ENCODE measurements at places on chromosomes 3 and 15.

DNA sequence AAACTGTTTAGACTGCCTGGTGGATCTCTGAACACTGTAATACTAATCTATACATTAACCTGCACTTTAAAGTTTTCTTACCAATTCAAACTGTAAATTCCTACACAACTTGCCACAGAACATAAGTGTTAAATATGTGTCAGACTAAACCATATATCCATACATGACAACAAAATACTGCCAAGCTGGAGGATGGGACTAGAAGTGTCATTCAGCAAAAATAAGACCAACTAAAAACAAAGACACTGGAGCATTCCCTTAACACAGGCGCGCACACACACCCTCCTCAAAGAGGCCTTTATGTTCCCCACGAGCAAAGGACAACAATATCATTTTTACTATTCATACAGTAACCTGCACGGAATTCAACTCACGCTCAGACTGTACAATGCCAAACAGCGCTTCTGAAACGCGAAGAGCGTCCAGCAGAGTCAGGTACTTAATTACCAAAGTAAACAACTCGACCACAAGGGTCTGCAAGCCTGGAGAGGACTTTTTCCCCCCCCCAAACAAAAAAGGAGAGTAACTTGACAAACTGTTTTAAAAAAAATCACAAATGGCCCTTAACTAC, 1.1 kb downstream of the DCUN1D1 start:
- no peak for DNase-seq

DNA sequence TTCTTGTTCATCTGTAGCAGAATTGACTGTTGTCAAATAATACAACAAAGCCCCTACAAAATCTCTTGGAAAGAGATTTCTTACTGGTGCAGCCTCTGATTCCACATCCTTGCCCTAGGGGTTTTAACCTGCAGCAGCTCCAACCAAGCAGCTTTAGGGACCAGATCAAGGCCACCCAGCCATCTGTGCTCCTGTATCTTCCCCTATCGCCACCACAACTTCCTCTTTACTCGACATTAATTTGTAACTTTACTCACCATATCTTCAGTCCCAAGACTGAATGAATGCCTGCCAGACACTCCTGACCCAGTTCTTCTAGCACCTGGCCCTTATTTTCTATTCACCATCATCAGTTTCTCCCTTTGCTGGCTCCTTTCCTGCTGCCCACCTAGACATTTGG, 156.6 kb upstream of the IL12A start:
- no peak for DNase-seq

DNA sequence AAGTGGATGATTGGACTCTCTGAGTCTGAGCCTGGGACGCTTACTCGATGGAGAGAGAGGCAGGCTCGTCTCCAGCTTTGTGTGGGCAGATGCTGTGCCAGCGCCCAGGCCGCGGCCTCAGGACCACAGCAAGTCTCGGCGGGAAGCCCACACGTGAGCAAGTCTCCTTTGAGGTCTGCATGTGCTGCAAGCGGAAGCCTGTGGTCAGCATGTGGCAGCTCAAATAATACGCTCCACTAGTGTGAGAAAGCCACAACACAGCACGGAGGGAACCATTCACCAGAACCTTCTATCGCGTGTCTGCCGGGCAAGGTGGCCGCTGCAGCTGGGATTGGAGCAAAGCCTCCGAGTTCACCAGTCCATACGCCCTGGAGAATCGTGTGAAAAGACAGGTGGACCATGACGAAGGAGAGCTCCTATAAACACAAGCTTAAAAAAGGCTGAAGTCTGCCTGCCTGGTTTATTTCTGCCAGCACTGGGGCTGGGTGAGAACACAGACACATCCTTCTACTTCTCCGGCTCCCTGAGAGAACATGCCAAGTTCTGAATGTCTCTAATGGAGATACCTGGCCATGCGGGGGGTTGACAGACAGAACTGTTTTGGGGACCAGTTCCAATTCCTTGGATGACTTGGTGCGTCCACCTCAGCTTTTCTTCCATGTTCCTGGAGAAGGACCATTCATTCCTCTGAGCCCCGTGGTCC, 82.0 kb upstream of the LRIG1 start:
- peak; percentile 37 for DNase-seq

- peak; percentile 66 for DNase-seq
Observed at GRCh38 chr3:67109651-67110204, 111.6 kb downstream of the KBTBD8 start.

GRCh38 chr3:178645503-178645902, 109.3 kb downstream of the KCNMB2 start:
- no peak for DNase-seq

- DNase-seq = peak; percentile 92
Observed at GRCh38 chr15:70879401-70879800, 12.8 kb downstream of the THAP10 start.

GRCh38 chr3:36297195-36297594, 83.1 kb upstream of the STAC start:
- DNase-seq = no peak

DNA sequence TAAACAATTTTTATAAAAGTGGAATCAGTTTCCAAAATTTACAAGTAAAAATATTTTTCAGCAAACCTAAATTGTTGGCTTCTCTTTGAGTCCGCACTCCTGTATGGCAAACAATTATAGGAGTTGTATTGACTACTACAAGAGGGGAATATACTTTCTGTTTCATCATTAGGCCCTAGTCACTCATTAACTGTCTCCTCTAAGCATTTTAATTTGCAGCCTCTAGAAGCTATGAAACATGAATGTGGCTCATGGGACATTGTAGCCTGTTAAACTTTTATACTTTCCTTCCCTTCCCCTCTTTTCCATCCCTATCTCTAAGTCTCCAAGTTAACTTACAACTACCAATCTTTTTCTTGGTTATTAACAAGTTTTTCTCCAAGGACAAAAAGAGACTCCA, 58.9 kb upstream of the CBLB start:
- DNase-seq = no peak

GRCh38 chr3:124967964-124968363, 33.4 kb upstream of the MUC13 start:
- DNase-seq = no peak

DNA sequence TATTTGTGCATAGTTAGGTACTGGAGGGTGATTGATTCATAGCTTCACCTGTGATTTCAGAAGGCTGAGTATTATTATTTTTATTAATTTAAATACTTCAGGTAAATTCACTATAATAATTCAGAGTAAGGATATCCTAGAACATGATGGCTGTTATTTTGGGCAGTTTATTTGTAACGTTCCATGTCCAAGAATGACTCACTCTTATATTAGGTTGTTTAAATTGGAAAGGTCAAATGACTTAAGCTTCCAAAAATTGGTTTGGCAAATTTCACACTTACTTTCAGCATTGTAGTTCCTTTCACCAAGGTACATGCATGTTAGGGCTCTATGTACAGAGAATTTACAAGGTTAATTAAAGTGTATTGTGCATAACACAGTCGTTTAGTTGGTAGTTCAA, 120.2 kb downstream of the EPHA3 start:
- peak; percentile 13 for DNase-seq
